ENCODE measurements at places on chromosomes 4 and X.

- DNase-seq: no peak
Observed at GRCh38 chr4:14066979-14067378, 439.5 kb upstream of the BOD1L1 start.

- DNase-seq: peak; percentile 56
Observed at GRCh38 chr4:41360921-41361793, 104.4 kb downstream of the UCHL1 start.

DNA sequence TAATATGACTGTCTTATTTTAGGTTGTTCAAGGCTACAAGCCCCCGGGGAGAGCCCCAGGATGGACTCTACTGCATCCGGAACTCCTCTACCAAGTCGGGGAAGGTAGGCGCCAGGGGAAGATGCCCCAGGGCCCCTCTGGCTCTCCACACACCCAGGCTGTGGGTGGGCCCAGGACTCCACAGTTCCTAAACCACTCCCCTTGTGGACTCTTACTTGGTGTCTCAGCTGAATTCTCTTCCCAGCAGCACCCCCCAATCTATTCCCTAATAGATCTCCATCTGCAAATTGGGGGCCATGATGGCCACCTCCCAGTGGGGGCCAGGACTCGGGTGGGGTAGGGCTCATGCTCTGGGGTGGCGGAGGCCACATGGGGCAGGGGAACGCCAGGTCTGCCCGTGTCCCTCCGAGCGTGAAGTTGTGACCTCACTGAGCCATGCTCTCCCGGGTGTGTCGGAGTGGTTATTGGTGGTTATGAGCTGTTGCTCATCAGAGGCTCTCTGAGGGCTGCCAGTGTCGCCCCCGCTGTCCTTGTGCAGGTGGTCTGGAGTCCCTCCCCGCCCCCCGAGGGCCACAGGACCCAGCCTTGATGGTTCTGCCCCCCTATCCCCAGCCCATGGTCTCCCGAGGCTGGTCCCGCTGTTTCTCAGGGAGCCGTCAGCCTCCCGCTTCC is 11.2 kb upstream of the ADD1 start:
- no peak for DNase-seq

DNA sequence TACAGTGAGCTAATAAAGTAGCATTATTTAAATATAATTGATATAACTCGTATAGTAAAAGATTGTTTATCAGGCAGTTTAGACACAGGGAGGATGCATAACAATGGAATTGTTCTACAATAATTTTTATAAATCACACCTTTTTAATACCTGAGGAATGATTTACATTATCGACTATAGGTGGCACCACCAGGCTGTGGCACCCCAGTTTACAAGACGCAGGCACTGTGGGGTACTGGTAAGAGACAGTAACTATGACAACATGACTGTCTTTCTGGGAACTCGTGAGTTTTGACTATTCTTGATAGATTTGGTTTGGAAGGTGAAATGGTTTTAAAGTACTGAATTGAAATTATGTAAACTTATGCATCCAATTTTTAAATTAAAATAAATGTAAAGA is 27.1 kb upstream of the STBD1 start:
- DNase-seq: peak; percentile 16

DNA sequence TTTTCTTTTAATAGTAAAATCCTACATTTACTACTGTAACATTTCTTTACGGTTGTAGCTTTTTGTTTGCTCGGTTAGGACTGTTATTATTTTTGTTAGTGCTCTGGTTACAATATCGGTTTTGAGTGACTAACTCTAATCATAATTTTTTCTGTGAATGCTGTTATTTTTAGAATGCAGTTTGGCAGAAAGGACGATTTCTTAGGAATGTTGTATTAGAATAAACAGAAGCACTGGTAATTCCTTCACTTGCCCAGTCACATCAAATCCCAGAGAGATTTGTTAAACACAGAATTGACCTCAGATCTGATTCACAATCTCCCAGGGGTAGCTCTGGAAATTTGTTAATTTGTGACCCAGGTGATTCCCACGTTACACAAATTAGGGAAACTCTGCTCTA is 21.7 kb downstream of the DDIT4L start:
- peak; percentile 6 for DNase-seq

- DNase-seq: no peak
Observed at GRCh38 chr4:100894339-100894870, 376.6 kb upstream of the EMCN start.

- DNase-seq: no peak
Observed at GRCh38 chr4:79073471-79073870, 134.2 kb upstream of the PAQR3 start.

- DNase-seq: peak; percentile 22
Observed at GRCh38 chr4:103429283-103429682, 231.1 kb upstream of the CENPE start.

- no peak for DNase-seq
Observed at GRCh38 chrX:136646602-136647239, 1.2 kb upstream of the CD40LG start.

GRCh38 chrX:11351375-11352295 is 58.4 kb downstream of the AMELX start:
- peak; percentile 37 for DNase-seq

- DNase-seq: peak; percentile 28
Observed at GRCh38 chr4:113162089-113162488, 112.6 kb downstream of the ANK2 start.

DNA sequence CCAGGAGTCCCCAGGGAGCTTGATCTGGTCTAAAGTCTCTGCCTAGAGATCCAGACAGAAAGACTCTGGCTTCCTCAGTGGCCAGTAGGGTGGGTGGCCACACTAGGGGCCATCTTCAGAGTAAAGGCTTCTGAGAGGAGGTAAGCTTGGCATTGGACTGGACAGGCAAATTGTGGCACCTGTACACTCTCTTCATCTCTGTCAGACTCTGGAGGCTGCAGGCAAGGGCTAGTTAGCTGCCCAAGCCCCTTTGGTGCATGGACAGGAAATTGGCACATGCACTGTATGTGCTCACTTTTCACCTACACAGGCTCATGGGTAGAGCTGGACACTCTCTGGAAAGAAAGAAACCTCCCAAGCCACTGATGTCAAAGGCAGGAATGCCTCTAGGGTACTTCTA is 142.8 kb downstream of the PJA1 start:
- DNase-seq: no peak

DNA sequence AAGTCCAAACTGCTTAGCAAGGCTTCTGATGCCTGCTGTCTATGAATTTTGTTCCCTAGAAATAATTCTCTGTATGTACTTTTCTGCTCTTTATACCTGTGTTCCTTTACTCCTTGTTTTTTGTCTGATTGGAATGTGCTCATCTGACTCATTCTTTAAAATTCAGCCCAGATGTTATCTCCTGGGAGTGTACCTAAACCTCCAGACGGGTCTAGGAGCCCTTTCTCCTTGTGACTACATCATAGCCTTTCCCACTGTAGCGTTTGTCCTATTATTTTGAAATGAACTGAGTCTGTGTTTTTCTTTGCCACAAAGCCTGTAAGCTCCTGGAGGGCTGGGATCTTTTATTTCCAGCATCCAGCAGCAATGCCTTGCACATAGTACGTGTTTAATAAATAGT is 26.3 kb downstream of the POLA1 start:
- DNase-seq: no peak
